NCI-H2081 (cell line): ENCODE measurements at places on chromosomes 4 and X.
A peak's percentile ranks its signal among the peaks of the same experiment; 100 is the strongest.

- DNase-seq, result no peak
Observed at GRCh38 chr4:150578745-150579501, 3.0 kb upstream of the MAB21L2 start.

DNA sequence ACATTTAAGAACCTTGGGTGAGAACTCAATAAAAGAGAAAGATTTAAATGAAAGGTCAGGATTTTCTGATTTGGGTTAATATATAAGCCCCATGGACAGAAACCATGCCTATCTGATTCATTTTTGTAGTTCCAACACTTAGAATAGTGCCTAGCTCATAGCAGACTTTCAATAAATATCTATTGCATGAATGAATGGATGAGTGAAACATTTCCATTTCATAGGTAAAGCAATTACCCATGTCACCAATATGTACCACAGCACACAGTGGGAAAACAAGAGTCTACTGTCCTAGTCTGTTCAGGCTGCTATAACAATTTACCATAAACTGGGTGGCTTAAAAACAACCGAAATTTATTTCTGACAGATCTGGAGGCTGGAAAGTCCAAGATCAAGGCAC, 63.9 kb upstream of the PTPN13 start:
- DNase-seq, result no peak

DNA sequence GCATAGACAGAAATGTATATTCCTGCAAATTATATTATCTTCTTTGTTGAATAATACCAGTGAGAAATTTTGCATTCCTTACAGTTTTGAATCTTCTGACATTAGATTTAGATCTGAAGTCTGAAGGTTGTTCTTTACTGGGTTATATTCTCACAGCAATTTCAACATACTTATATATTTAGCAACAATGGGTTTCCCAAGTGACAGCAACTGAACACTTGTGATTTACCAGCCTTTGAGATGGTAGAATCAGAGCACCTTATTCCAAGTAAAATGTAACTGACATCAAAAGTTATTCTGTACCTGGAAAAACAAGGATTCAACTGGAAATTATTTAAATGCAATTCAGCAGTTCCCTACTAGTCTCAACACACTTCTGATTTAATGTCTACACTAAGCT, 66.0 kb downstream of the RELL1 start:
- DNase-seq, result no peak

DNA sequence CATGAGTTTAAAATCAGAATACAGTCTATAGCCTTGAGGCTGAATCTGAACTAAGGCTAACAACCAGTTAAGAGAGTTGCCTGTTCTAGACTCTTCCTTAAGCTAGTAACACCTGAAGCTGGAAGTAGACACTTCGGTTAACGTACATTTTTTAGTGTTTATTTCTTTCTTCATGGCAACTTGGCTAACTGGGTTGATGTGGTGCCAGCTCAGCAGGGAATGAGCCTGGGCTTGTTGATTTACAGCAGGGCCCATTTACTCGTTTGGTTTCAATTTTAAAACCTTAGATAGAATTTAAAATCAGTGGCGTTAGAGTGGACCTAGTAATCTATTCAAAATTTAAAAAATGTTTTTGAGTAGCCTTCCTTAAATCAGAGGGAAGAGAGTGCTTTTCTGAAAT, 137.6 kb upstream of the ESX1 start:
- no peak for DNase-seq

DNA sequence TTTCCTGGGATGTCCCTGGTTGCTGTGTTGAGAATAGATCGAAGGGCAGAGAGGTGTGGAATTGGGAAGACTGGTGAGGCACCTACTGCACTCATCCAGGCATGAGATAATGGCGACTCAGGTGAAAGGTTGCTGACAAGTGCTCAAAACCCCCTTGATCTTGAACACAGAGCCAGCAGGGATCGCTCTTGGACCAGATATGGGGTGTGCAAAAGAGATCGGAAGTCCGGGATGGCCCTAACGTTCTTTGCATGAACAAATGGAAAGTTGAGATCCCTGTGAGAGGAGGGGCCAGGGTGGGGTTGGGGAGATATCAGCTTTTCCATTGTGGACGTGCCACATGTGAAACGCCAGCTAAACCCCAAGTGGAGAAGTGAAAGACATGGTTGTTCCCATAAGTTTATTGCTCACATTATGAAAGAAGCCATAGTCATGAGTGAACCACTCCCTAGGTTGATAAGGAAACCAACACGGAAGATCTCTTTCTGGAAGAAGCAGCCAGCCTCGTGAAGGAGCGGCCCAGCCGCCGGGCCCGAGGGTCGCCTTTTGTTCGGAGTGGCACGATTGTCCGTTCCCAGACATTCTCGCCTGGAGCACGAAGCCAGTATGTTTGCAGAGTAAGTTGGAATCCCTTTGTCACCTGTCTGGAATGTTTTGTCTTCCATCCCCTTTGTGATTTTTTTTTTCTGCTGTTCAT, 22.6 kb upstream of the CLCN4 start:
- DNase-seq, result no peak

DNA sequence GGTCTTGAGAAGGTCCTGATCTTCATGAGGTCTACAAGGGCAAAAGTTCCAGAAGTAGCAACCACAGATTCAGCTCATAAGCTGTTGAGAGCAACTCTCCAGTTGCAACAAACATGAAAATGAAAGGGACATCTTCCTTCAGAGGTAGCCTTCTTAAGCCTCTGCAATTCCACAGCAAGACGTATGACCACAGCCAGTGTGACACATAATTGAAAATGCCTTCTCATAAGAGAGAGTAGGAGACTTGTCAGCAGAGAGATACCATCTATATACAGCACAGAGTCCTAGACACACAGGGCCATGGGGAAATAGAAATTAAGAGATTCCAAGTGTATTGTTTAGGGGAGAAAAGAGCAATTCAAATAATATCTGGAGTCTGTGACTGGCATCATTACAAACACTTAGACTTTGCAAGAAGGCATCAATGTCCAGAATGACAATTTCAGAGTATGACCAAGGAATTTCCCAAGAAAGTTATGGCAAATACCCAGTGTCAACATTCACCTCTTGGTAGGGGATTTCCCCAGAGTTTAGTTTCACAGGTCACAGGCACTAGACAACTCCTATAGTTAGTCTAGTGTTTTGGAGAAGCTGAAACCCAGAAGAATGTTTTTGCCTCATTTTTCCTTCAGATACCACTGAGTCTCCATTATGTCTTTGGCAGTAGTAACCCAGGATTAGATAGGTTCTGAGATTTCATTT, 340.3 kb downstream of the ZNF674 start:
- no peak for DNase-seq

- no peak for DNase-seq
Observed at GRCh38 chr4:108255203-108255747, 86.5 kb upstream of the LEF1 start.

GRCh38 chr4:35965300-35965699, 279.0 kb downstream of the ARAP2 start:
- no peak for DNase-seq

GRCh38 chr4:98802770-98803198, 126.1 kb downstream of the EIF4E start:
- DNase-seq, result peak; percentile 43

GRCh38 chrX:48584698-48585097, 10.4 kb downstream of the RBM3 start:
- no peak for DNase-seq

GRCh38 chrX:47272013-47272408, 39.2 kb downstream of the USP11 start:
- no peak for DNase-seq

GRCh38 chr4:78581618-78582017, 30.0 kb downstream of the ANXA3 start:
- DNase-seq, result no peak

DNA sequence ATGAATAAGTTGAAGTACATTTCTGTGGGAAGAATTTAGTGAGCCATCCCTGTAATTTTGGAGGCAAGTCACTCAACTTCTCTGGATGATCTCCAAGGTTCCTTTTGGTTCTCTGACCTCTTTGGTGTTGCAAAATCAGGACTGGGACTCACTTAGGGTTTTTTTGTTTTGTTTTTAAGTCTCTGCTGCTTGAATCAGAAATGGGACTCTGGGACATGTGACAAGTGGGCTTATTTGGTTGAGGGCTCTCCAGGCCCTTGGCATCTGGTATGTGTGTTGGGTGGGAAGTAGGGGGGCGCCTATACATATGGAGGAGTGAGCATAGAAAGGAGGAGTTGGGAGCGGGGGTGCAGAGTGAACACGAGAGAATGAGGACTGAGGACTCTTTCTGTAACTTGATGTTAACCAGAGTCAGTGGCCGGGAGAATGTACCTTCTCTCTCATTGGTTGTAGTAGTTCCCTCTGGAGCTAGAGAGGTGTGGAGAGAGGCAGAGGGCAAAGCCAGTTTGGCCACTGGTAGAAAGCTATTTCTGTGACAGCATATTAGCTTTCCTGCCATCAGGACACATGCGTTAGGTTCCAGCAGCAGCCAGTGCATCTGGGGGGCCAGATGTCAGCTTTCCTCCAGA, 1.9 kb downstream of the ARHGAP10 start:
- no peak for DNase-seq

GRCh38 chr4:94338681-94339351, 3.8 kb downstream of the HPGDS start:
- no peak for DNase-seq
